ENCODE measurements at places on chromosomes 7 and 10. TPM values are rescaled to one million over a fixed set of nuclear protein-coding genes. Genes with fewer than 3 reads are reported as not detected.

GIMAP8 gene
- 9.6 TPM for total RNA-seq

PTN gene
- 48.4 TPM for total RNA-seq

PNLIP gene
- total RNA-seq, result not detected

DKK1 gene
- total RNA-seq, result 14.0 TPM

NPY4R2 gene
- 0.49 TPM for total RNA-seq

GRCh38 chr7:30201161-30201666 is 66.4 kb downstream of the MTURN start:
- no peak for DNase-seq

GRCh38 chr7:80480566-80480965 is 31.3 kb downstream of the GNAT3 start:
- DNase-seq, result no peak

GRCh38 chr7:129136887-129137642 is 7.4 kb upstream of the TSPAN33 start:
- DNase-seq, result no peak

DNA sequence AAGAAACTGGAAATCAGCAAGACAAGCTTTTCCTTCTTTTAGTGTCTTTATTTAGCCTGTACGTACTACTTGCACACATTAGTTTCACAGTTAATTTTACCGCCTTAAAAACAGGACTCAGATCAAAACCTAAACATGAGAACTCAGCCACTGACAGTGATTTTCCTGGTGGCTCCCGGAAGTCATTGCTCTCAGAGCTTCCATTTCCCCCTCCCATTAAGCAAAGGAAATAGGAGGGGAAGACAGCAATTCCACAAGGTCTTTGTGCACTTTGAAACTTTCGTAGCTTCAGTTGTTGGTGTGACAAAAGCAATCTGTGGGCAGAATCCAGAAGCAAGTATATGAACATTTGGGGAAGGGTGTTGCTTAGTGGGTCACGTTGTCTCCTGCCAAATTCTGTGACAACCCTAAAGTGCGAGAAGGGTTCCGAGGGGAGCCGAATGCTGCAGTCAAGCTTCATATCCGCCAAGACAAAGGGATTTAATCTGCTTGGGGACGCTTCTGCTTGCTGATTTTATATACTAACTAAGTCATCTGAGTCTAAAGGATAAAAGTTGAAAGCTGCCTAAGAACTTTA is 30.4 kb downstream of the FAM53B start:
- no peak for DNase-seq

DNA sequence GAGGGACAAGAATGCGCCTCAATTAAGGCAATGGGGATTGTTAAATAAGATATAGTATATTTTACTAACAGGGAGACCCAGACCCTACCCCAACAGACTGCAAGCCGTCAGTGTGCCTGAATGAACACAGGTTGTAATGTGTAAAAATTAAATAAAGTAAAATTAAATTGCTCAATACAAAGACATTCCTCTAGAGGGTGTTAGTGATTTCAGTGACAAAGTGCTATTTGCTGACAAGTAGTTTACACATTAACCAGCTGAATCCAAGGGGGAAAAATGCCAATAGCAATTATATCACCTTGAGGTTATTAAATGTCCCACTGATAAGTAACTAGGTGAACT is 110.5 kb downstream of the EBF3 start:
- no peak for DNase-seq

DNA sequence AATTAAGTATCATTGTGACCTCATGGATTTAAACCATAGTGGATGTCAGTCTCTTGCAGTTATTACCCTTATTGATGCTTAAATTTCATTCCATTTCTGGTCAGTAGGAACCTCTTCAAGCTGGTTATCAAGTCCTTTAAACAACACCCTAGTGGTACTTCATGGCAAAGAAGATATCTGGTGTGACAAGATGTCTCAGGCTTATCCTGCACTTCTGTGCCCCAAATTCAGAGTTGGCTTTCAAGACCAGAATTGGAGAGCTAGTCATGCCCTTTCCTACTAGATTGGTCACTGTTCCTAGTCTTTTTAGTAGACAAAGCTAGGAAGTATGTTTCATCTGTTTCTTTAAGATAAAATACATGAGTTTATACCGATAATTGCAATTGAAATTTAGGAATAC is 54.9 kb downstream of the KMT2E start:
- DNase-seq, result no peak

DNA sequence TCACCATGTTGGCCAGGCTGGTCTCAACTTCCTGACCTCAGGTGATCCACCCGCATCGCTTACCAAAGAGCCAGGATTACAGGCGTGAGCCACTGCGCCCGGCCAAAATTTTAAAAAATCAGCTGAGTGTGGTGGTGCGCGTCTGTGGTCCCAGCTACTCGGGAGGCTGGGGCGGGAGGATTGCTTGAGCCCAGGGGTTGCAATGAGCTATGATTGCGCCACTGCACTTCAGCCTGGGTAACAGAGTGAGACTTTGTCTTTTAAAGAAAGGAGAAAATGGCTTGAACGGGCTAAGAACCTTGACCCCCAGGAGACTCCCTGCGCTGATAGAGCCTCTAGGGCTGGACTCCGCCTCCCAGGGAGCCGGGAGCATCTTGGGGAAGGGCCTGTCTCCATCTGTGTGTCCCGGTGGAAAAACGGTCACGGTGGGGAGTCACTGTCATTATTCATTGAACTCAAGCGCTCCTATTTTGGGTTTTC is 760 bp upstream of the KCTD7 start:
- no peak for DNase-seq

- no peak for DNase-seq
Measured at GRCh38 chr7:114645451-114645850, 230.8 kb downstream of the FOXP2 start.

- no peak for DNase-seq
Measured at GRCh38 chr7:2969398-2970306, 74.0 kb downstream of the CARD11 start.
